ENCODE measurements at places on chromosomes 5 and 9.

- DNase-seq, result no peak
These were observed 296.6 kb upstream of the RASA1 start for GRCh38 chr5:86971034-86971571.

DNA sequence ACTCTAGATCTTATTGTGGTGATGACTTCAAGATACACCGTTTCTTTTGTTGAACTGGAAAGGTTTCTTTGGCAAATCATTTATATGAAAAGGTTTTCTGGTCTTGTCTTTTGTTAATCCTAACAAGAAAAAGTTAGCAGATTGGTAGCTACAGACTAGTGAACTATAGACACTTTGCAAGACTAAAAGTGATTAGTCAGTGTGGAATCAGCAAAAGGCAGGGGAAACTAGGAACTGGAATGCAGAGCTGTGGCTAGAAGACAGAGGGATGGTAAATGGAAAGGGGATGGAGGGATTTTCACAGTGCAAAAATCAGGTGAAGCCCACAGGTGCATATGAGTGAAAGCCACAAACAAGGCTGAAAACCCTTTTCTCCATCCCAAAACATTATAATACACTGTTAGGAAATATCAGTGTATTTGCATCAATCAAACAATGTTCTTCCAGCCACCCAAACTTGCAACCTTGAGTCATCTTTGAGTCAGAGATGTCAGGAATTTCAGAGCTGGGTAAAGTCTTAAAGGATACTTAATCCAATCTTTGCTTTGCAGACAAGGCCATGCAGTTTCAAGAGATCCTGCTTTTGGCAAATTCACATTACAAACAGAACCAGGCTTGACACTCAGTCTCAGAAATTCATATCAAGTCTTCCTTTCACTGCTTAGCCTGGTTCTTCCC lies 52.7 kb downstream of the PLK2 start:
- no peak for DNase-seq

GRCh38 chr5:60945813-60946187 lies 795 bp downstream of the NDUFAF2 start:
- DNase-seq, result no peak

- DNase-seq, result no peak
These were observed 286.0 kb upstream of the TUSC1 start for GRCh38 chr9:25964239-25964638.

DNA sequence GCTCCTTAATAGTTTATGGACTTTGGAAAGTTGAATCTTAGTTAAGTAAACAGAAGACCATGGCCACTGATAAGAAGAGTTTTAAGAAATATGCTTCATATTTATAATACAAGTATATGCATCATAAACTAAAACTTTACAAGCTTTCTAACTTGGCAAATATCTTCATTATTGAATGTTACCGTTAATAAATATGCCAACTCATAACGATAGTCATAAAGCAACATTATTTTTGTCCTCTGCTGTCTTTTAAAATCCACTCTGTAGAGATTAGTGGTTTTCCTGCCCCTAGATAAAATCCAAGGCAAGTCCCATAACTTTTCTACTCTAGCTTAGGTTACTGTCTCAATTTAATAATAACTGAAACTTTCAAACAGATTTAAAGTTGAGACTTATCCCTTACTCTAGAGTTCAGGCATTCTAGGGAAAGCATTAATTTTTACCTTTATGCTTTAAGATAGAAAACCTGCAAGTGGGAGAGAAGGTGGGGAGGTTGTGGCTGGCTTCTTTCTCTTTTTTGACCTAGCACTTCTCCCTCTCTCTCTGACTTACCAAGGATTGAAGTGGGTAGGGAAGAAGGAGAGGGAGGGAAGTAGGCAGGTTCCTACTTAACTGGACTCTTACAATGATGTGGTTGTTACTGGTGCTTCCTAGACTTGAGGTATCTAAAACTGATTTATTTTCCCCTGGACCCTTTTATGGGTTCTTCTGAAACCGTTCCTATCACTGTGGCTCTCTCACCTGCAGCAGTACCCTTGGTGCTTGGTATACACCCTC lies 29.6 kb downstream of the RNF145 start:
- DNase-seq, result no peak

DNA sequence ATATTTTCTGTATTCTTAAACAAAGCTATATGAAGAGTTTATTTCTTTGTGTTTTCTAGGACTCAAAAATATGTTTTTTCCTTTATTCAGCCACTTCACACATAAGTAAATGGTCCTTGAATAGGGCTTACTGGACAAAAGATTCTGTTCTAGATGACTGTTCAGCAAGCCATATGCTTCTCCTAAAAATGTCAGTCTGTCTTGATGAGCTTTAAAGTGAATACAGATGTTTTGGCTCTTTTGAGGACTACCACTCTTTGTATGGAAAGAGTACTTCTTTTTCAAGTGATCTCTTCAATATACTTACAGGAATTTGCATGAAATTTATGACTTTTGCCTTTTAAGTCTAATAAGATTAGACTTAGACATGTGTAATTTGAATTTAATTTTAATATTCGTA lies 8.4 kb downstream of the NDUFS4 start:
- no peak for DNase-seq

- DNase-seq, result no peak
These were observed 106.4 kb downstream of the CACNA1B start for GRCh38 chr9:137984005-137984404.

DNA sequence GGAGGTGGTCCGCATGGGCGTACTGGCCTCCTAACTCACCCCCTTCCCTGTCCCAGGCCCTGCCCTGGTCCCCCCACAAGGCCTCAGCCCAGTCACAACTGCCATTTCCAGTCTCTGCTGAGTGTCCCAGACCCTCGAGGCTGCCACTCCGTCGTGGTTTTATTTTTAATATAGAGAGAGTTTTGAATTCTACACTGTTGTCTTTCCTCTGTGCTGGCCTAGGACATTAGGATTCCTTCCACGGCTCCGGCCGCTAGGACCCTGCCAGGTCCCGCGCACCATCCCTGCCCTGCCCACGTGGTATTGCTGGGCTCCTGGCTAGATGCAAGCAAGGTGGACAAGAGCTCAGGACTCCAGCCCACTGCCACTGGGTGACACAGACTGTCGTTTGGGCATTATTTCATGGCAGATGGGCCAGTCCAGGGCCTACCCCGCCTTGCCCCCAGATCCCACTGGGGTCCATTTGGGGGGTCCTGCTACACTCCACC lies 53.3 kb downstream of the SAR1B start:
- no peak for DNase-seq

GRCh38 chr5:10621832-10622231 lies 58.0 kb downstream of the ANKRD33B start:
- no peak for DNase-seq

DNA sequence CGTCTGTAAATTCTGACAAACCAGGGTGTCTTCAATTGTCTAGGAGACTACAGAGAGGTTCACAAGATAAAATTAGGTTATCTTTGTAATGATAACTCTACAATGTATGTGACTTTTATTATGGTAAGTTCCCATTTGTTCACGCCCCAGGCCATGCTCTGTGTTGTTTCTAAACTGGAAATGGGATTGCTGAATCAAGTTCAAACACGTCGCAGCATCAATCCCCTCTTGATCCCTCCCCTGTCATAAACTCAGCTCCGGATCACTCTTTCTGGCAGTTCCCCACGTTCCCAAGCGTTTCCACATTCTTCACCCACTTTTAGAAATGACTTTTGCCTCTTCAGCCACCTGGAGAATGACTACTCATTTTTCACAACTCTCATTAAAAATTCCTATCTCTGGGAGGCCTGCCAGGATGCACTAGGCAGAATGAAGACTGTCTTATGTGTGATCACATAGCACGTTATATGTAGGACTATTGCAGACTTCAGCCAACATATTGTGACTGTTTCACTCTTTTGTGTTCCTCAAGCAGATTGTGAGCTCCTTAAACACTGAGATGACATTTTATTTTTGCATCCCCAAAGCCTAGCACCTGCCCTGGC lies 1124.2 kb upstream of the WWC1 start:
- no peak for DNase-seq

GRCh38 chr9:8428389-8428788 lies 628.8 kb upstream of the DMAC1 start:
- no peak for DNase-seq

- no peak for DNase-seq
These were observed 41.4 kb downstream of the PUM3 start for GRCh38 chr9:2802494-2802921.

DNA sequence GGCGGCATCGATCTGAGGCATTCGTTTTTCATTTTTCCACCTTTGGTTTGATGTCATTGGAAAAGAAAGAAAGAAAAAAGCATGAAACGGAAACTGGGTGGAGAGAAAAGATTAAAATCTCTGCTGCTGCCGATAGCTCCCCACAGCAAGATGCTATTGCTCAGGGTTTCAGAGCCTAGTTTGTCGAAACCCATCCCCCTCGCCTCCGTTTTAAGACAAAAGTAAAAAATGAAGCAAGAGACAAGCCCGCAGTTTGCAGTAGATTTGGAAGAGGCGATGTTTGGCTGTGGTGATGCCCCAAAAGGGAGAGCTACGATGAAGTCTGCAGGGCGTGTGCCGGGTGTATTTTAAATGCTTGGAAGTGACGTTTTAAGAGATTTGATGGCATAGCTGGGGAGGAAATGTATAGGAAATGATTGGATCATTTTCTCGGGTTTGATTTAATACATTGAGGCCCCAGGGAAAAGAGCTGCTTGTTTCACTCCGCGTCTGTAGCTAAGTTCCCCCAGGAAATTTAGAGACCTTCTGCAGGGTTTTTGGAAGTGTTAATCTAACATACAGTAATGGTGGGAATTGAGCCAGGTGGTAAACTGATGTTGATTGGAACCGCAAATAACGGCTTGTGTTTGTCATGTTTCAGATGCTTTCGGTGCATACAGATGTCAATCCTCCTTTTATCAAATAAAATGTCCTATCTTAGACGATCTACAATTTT lies 909 bp downstream of the NDFIP1 start:
- no peak for DNase-seq

- DNase-seq, result no peak
These were observed 514.4 kb upstream of the SEMA6A start for GRCh38 chr5:117089001-117089400.

DNA sequence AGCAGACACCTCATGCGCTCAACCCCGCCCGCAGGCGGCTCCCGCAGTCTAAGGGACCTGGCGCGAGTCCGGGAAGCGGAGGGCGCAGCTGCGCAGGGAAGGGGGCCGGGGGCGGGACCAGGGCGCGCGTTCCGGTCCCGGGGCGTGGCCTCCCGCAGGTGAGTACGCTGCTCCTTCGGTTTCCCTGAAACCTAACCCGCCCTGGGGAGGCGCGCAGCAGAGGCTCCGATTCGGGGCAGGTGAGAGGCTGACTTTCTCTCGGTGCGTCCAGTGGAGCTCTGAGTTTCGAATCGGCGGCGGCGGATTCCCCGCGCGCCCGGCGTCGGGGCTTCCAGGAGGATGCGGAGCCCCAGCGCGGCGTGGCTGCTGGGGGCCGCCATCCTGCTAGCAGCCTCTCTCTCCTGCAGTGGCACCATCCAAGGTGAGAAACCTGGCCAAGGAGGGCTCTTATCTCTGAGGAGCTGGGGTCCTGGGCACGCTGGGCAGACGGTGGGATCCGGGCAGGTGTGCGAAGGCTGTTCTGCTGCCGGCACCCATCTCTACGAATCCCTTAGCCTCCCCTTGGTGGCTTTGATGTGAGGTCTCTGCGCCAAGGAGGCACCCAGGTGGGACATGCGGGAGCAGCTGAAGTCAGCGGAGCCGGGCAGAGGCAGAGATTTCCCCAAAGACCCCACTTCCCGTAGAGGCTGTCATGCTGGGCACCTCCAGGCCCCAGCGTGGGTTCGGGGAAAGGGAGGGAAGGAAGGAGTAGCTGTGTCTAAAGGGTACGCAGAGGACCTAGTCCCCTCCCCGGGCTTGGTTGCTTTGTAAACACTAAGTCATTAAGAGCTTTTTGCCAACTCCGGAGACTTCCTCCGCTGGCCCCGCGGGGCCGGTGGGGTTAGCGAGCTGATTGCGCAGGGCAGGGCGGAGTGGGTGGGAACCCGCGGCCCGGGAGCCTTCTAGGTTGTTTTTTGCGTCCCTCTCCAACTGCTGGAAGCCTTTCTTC lies at the start of gene F2RL1:
F2RL1 (plus strand) TSS at position 187 of the 988 bp plus-strand sequence; CDS start at position 340, 153 bp downstream.
- DNase-seq, result no peak

DNA sequence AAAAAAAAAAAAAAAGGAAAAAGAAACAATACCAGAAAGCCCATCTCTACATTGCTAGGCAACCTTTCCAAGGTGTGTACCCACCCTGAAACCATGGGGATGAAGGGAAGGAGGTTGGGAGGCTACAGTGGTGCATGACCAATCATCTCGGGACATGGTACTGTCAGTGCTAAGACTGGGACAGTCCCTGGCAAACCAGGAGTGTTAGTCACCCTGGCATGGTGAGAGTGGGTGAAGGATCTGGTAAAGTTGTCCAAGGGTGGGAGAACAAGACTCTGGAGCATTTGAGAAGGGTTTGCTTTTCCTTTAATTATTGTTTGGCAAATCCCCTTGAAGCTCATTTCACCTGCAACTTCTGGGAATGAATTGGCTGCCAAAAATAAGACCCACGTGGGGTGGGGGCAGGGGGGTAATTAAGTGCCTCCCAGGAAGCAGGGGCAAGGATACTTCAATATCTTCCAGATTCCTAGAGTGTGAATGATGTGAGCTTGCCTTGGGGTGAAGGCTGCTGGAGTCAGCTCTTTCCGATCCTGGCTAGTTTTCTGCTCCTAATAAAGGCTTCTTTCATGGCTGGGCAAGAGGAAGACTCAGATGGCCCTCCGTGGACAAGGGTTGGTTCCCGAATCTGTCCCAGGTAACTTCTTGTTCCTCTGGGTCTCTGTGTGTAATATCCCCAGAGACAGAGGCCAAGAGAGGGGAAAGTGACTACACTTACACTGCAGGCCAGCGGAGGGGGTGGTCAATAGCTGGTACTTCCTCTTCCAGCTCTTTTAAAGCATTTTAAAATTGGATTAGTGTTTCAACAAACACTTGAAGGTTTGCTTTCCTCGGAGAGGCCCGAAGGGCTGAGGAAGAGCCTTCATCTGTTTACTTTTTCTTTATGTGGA lies 61.6 kb upstream of the SPRY4 start:
- no peak for DNase-seq

DNA sequence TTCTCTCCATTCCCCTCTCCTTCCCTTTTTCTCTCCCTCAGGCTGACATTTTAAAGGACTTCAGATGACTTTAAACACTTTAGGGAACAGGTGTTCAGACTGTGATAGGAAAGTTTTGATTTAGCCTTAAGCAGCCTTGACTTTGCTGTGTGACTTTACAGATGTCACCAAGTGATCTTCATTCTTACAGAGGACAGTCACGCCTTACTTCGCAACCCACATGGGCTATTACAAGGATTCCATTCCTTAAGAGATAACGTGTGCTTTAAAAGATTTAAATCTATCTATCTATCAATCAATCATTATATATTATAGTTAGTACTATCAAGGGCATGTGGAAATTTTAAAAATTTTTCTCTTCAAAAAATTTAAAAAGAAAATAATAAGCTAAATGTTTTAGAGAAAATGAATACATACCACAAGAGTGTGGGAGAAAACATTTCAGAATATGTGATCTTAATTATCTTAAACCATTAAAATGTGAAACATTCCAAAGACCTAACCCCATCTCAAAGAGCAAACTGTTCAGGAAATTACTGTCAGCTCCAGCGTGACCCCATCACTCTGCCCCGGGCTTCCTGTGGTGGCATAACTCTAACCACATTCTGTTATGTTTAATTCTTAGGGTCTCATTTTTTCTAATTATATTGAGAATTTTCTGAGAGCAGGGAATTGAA lies 530.5 kb downstream of the SEMA5A start:
- DNase-seq, result no peak

- no peak for DNase-seq
These were observed 680.7 kb downstream of the PRR16 start for GRCh38 chr5:121144764-121145163.

GRCh38 chr5:1792842-1793266 lies 6.8 kb downstream of the MRPL36 start:
- peak; percentile 75 for DNase-seq

GRCh38 chr9:136083558-136084062 lies 11.5 kb downstream of the NACC2 start:
- DNase-seq, result no peak

- peak; percentile 25 for DNase-seq
These were observed 14.5 kb downstream of the SH2D3C start for GRCh38 chr9:127763918-127764384.

All from NK-92 treated with Interleukin-12 subunit alpha and Interleukin-12 subunit beta, amount 100 ng/mL, for 24 hours (cell line).